ENCODE measurements at places on chromosomes 7 and 10.

DNA sequence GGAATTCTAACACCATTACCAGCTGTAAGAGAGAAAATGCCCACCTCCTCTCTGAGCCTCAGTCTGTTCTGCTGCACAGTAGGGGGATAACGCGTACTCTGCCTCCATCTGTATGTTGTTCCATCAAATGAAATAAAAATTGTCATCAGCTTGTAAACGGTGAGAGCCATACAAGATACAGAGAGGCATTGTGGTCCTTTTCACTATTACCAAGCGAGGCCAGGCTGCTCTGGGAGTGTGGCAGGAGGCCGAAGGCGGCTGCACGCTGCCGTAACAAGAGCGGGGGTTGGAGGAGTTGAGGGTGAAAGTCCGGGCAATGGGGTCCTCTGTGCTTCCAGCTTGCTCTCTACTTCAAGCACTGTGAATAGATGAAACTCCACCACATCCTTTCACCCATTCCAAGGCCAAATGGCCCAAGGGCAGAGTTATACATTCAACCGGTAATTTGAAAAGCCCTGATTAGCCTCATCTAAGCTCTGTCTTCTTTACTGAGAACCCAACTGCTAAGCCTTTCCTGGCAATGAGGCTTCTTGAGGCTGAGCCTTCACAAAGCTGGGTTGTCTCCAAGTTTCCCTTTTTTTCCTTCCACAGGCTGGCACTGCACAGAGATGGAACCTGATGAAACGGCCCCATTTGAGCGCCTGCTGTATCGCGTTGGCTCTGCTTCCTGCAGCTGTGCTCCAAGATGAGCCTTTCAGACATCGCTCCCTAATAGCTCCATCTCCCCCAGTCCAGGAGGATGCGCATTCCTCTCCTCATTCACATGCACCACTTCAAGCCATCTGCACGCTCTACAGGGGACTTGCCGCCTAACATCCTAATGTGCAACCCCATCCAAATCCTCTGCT is 47.2 kb downstream of the PYROXD2 start:
- DNase-seq = no peak

DNA sequence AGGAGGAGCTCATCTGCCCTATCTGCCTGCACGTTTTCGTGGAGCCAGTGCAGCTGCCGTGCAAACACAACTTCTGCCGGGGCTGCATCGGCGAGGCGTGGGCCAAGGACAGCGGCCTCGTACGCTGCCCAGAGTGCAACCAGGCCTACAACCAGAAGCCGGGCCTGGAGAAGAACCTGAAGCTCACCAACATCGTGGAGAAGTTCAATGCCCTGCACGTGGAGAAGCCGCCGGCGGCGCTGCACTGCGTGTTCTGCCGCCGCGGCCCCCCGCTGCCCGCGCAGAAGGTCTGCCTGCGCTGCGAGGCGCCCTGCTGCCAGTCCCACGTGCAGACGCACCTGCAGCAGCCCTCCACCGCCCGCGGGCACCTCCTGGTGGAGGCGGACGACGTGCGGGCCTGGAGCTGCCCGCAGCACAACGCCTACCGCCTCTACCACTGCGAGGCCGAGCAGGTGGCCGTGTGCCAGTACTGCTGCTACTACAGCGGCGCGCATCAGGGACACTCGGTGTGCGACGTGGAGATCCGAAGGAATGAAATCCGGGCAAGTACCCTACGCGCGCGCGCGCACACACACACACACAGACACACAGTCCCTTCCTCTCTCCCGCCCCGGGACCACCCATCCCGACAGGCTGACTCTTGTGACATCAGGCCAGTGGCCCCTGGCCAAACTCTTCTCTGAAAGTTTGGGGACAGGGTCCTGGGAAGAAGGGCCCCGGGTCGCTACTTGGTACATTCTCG is 538 bp downstream of the TRIM8 start:
- DNase-seq = peak; percentile 43

DNA sequence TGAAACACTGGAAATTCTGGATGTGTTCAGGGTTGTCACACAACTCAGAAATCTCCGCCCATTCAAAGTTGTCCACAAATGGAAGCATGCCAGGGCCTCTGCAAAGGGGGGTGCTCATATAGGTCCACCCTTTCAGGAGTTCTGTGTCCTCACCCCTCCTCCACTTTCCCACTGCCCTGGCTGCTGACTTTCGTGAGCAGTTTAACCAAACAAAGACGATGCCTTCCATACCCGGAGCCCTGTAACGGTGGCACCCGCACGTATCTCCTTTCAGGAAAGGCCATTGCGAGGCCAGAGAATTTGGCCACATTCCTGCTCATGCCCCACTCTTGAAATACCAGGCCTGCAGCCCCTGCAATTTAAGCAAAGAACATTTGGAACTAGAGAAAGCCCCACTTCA is 1.4 kb downstream of the CPXM2 start:
- DNase-seq = no peak

- no peak for DNase-seq
Observed at GRCh38 chr10:59945590-59945989, 39.2 kb upstream of the CCDC6 start.

DNA sequence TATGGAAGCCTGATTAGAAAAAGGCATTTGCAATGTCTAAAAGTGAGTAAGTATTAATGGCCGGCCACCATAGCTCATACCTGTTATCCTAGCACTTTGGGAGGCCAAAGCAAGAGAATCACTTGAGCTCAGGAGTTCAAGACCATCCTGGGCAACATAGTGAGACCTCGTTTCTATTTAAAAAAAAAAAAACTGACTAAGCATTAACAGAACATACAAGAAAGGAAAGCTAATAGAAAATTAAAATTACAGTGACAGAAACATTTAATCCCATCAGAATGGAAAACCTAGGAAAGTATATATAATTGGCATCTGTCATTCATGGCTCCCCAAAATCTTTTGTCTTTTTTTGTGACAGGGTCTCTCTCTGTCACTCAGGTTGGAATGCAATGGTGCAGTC is 55.9 kb downstream of the AOC1 start:
- DNase-seq = no peak

DNA sequence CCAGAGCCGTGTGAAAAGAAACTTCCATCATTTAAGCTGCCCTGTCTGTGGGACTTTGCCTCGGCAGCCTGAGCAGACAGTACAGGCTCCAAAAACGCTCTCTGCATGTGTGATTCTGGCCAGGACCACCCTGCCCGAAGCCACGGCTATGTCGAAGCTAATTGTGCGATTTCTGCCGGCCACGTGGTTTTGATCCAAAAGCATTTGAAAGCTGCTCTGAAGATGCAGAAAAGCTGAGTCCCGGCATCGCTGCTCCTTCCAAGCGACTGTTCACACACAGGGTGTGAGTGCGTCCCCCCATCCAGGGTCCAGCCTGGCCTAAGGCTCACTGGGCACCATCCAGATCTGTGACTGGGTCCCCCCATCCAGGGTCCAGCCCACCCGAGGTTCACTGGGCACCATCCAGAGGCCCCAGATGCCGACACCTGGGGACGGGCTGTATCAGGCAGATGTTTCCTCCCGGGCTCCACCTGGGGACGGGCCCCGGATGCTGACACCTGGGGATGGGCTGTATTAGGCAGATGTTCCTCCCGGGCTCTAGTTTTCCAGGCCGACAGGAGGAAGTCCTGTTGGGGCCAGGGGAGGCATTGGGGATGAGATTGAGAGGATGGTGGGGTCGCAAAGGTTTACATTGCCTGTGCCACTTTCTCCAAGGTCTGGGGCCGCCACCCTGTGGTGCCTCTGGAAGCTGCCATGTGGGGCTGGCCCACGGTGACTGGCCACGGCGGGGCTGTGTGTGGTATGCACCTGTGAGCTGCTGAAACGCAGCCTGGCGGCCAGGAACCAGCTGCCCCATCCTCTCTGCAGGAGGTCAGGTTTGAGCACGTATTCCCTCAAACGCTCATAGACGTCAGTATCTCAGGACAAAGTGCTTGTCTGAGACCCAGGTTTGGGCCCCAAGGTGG is 527.4 kb downstream of the DNAJB6 start:
- no peak for DNase-seq

DNA sequence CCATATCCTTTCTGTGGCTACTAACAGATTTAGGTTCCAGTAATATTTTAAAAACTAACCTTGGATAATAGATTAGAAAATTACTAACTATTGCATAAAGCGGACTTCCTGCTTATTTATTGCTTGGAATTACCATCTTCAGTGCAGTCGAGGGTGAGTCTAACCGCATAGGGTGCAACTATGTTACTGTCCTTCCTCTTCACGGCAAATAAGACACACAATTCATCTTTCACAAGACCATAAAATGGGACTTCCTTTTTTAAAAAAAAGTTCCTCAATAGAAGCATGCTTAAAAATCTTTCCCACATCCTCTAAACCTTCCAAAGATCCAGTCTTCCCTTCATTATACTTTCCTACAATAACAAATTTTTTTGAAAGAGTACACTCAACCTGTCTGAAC is 2.1 kb downstream of the SLC25A40 start:
- DNase-seq = no peak

DNA sequence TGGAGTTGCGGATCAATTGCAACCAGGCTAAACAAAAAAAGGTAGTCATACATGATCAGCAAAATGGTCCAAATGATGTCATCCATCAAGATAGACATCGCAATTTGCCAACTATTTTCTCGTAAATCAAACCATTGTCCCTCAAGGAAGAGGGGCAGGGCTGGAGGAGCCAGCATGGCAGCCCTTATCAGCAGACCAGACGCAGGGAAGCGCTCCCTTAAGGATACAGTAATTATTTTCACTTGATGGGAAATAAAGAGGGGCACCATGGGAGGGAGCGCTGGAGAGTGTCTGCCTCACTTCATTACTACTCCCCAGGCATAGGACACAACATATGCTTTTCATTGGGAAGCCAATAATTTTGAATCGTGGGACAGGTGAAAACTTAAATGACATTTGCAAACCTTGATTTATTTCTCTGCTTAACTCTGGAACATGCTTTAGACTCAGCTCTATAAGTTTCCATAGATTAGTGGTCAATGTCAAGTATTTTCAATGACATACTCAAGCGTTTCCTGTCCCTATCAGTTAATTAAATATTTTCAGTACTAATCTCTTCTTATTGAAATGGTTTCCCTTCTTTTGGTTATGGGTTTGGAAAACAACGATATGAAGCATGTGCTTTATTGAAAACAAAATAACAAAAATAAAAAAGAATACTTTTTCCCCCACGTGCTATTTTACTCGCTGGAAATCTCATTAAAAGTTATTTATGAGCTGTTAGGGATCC is 202.4 kb upstream of the HABP2 start:
- DNase-seq = no peak

GRCh38 chr10:85919491-85920021 is 447.0 kb downstream of the GRID1 start:
- no peak for DNase-seq
